Effector CD8-positive, alpha-beta T cell (primary cell): ENCODE measurements at places on chromosomes 16 and 17.

GRCh38 chr16:72744076-72744793 is 303.7 kb downstream of the ZFHX3 start:
- no peak for DNase-seq

GRCh38 chr17:76432712-76433336 is 20.1 kb downstream of the UBE2O start:
- DNase-seq, result no peak

GRCh38 chr16:84766978-84767773 is 52.6 kb upstream of the CRISPLD2 start:
- DNase-seq, result no peak

- DNase-seq, result no peak
These were observed 669 bp upstream of the DCTPP1 start for GRCh38 chr16:30430428-30430970.

DNA sequence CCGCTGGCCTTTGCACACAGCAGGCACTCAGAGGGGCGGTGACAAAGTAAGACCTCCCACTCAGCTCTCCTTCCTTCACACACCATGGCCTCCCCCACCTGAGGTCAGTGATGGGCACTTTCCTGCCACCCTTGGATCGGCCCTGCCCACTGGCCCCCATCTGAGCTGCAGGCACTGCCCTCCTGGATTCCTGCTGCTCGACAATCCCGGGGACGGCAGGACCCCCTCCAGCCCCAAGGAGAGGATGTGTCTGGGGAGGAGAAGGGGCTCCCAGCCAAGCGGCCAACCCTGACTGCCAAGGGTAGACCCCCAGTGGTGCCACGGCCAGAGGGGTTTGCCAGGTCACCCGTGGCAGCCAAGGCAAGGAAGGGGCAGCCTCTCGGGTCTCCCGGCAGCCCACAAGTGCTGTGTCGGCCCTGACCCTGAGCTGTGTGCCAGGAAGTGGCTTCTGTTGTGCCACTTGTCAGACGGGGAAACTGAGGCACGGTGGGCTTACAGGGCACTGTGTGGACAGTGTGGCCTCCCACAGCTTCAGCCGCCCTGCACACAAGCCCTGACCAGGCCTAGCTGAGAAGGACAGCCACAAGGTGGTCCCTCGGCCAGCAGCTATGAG is 22.7 kb downstream of the PIEZO1 start:
- no peak for DNase-seq

DNA sequence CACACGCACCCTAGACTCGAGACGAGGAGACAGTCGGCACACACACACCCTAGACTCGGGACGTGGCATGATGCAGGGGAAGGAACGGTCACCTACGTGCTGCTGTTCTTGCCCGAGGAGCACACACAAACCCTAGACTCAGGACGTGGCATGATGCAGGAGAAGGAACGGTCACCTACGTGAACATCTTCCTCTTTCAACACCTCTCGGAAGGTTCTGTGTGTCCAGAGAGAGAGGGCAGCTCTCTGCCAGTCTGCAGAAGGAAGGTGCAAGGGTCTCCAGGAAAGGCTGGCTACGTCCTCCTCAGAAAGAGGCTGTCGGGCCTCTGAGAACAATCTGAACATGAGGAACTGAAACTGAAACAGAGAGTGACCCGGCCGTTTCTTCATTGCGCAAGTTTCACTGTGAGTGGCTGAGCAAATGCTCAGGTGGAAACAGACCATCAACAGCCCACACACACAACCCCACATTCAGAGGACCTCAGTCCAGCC is 43.4 kb downstream of the ZNF276 start:
- no peak for DNase-seq

GRCh38 chr16:47578033-47578432 is 116.9 kb downstream of the PHKB start:
- no peak for DNase-seq

- DNase-seq, result no peak
These were observed 200.4 kb downstream of the RAB11FIP4 start for GRCh38 chr17:31591924-31592323.

DNA sequence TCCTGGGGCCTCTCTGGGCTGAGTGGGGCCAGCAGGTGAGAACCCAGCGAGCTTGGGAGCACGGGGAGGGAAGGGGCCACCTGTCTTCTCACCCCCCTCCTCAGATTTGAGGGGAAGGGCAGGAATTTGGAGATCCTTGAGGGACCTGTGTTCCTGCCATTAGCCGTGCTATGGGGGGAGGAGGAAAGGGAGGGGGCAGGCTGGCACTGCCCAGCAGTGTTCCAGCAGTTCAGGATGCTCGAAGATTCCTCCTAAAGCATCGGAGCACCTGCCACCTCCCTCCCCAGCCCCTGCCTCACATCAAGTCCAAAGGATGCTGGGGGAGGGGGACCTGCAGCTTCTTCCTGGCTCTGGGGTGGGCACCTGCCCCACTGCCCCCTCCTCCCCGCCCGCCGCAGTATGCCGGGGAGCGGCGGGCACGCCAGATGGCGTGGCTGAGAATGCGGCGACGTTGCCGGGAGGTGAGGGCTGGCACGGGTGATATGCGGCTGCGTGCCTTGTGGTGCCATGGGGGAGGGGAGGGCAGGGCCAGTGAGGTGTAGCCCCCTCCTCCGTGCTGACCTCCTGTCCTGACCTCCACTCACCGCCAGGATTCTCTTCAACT is 4.7 kb upstream of the NEUROD2 start:
- no peak for DNase-seq

DNA sequence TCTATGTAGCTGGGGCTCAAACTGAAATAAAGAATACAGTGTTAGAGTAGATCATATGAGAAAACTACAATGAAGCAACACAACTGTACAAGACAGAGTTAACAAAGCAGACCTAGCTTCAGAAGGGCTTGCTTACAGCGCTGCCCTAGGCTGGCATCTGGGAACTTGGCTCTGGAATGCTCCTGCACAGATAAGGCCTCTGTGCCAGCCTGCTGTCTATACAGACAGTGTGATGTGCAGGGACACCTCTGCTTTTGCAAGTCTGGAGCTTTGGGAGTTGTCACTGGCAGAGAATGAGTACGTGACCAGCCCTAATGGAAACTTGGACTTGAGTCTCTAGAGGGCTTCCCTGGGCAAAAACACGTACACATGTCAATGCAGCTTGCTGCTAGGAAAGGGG is 32.1 kb upstream of the SLC38A8 start:
- DNase-seq, result no peak

- DNase-seq, result no peak
These were observed 31.2 kb downstream of the LYRM9 start for GRCh38 chr17:27862004-27862403.

- DNase-seq, result no peak
These were observed 21.0 kb upstream of the SUPT4H1 start for GRCh38 chr17:58373003-58373402.

DNA sequence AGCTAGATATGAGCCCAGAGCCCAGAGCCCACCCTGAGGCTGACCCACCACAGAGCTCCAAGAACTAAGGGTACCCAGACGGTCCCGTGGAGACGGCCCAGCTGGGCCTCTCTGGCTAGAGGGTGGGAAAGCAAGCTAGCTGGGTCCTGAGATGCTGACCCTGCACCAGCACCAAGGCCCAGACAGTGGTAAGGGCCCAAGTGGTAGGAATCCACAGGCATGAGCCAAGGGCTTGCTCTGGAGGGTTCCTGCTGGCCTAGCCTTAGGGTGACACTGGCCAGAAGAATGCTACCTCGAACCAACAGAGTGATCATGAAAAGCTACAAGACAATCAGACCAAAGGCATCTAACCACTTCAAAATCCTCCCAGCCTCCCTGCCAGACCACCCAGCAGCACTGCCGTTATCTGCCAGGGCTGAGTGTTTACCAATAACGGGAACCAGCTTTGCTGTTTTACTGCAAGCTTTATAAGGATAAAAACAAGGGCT is 13.2 kb downstream of the HIC1 start:
- no peak for DNase-seq

GRCh38 chr17:65515959-65516948 is 45.2 kb downstream of the AXIN2 start:
- no peak for DNase-seq

DNA sequence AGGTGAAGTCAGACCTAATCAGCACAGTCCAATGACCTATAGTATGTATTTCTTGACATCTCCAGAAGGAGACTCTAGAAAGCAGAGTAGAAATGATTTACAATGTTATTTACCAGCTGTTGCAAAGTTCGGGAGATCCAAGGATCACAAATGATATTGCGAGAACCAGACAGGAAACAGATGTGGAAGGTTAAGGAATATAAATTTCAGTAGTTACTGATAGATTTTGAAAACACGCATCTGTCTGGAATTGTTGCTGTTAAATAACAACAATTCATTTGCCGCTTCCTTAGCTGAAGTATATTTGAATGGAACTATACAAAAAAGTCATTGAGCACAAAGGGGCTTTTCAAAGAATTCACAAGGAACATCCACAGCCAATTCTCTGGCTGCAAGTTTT is 72.0 kb downstream of the STXBP4 start:
- no peak for DNase-seq

DNA sequence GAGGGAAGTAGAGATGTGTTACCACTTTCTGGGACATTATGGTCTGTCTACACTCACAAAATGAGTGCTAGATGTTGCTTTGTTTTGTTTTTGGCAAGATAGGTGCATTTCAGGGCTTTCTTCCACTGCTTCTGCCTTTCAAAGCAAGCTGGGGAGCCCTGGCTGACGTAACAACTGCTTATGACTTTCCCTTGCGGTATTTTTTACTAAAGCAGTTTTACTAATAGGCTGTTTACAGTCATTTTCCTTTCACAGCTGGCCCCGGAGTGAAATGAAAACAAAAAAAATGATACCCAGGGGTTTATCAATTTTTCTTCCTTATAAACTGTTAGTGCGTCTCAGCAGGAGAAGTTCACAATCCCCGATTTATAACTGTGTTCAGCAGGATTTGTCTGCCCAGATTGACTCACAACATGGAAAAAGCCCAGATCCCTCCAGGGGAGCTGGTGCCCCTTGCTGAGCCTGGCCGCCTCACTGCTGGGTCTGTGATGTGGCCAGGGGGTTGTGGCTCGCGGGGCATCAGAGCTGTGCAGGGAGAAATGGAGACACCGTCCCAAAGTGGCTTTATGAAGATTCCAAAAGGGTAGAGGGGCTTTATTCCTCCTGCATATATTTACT is 184.4 kb upstream of the HS3ST3A1 start:
- DNase-seq, result no peak

GRCh38 chr16:3214904-3215600 is 19.9 kb downstream of the ZNF200 start:
- no peak for DNase-seq

- DNase-seq, result no peak
These were observed 336.5 kb downstream of the C16orf95 start for GRCh38 chr16:86980644-86981043.

DNA sequence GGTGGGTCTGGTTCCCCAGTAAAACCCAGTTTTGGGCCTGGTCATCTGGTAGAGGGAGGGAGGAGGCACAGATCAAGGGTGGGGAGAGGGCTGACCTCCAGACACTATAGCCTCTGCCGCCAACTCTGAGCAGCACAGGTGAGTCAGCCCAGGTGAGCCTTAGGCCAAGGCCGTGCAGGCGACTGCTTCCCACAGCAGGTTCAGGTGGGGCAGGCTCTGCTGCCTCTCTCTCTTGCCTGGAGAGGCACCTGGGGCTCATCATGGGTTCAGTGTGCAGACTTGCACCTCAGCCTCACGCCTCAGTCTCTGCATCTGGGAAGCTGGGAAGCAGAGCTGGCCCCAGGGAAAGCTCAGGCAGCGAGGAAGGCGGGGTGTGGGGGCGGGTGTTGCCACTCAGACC is 37.8 kb upstream of the IL34 start:
- DNase-seq, result no peak

DNA sequence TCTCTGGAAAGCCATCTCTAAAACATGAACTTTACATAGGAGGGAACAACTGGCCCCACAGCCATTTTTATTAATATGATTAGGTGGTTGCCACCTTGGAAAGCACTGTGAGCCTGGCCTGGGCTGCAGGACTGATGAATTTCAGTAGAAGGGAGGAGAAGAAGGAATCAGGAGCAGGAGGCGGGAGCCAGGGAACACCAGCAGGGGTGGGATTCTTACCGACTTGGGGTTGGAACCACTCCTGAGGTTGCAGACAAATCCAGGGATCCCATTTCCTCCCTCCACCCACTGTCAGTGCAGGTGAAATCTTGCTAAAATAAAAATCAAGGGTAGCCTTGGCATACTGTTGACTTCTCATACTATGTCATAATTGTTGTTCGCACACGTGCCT is 16.9 kb upstream of the MAP3K14 start:
- DNase-seq, result no peak

GRCh38 chr16:57592591-57593003 is 35.8 kb upstream of the ADGRG1 start:
- peak; percentile 22 for DNase-seq

DNA sequence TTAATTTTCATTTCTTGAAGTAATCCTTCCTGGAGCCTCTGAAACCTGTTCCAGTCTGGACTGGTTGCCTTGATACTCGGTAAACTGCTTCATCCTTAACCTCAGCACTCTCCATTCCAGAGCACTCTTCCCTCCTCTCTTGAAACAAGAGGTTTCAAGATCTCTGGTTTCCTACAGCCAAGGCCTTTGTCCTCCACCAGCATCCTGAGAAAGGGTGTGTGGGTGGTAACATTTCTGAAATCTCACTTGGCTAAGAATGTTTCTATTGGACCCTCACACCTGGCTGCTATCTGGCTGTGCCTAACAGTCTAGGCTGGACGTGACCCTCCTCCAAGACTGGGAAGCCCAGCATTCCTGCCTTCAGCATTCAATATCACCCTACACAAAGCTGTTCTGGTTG is 99.7 kb downstream of the CYTH1 start:
- DNase-seq, result no peak

DNA sequence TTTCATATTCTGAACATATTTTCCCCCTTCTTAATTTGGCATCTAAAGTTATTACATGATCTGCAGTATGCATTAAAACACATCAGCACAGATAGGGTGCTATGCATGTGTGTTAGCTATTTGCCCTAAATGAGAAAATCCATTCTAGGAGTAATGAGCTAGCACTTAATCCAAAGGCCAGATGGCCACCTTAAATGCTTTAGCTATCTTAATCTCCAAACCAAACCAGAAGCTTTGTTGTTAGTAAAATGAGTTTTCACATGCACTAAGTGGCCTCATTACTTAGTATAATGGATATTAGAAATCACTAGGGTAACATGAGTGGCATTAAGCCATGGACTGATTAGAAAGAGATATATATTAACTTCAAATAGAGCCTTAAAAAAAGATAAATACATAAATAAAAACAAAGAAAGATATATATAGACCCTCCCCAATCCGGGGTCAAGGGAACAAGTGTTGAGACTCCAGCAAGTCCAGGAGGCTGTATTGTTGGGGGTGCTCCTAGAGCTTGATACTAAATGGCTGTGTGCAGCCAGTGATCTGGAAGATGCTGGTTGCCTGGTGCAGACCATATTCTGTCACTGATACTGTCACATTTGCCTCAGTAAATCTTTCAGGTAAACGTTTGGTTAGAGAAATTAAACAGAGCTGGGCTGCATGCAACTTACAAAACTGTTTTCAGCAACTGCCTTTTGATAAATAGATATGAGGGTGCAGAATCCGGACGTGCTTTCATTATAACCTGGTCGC is 67.3 kb downstream of the MYH10 start:
- no peak for DNase-seq

- DNase-seq, result no peak
These were observed 205.4 kb upstream of the KCNJ16 start for GRCh38 chr17:69869667-69870066.
